Breast epithelium (tissue), 4 donors: ENCODE measurements at places on chromosomes 13 and 19.
A peak's percentile ranks its signal among the peaks of the same experiment; 100 is the strongest.

DNA sequence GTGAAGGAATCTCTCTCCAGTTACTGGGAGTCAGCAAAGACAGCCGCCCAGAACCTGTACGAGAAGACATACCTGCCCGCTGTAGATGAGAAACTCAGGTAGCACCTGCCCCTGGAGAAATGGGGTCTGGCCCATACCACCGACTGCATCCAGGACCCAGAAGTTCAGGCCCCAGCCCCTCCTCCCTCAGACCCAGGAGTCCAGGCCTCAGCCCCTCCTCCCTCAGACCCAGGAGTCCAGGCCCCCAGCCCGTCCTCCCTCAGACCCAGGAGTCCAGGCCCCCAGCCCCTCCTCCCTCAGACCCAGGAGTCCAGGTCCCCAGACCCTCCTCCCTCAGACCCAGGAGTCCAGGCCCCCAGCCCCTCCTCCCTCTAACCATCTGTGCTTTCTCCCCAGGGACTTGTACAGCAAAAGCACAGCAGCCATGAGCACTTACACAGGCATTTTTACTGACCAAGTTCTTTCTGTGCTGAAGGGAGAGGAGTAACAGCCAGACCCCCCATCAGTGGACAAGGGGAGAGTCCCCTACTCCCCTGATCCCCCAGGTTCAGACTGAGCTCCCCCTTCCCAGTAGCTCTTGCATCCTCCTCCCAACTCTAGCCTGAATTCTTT, 3.0 kb downstream of the APOC2 start:
- no peak for DNase-seq

- DNase-seq, result peak; percentile 50
These were observed 20.4 kb downstream of the LMTK3 start for GRCh38 chr19:48490981-48491792.

- no peak for DNase-seq
These were observed 45.0 kb downstream of the LACC1 start for GRCh38 chr13:43924549-43925245.

GRCh38 chr13:76380446-76381065, 505.6 kb downstream of the KCTD12 start:
- no peak for DNase-seq

DNA sequence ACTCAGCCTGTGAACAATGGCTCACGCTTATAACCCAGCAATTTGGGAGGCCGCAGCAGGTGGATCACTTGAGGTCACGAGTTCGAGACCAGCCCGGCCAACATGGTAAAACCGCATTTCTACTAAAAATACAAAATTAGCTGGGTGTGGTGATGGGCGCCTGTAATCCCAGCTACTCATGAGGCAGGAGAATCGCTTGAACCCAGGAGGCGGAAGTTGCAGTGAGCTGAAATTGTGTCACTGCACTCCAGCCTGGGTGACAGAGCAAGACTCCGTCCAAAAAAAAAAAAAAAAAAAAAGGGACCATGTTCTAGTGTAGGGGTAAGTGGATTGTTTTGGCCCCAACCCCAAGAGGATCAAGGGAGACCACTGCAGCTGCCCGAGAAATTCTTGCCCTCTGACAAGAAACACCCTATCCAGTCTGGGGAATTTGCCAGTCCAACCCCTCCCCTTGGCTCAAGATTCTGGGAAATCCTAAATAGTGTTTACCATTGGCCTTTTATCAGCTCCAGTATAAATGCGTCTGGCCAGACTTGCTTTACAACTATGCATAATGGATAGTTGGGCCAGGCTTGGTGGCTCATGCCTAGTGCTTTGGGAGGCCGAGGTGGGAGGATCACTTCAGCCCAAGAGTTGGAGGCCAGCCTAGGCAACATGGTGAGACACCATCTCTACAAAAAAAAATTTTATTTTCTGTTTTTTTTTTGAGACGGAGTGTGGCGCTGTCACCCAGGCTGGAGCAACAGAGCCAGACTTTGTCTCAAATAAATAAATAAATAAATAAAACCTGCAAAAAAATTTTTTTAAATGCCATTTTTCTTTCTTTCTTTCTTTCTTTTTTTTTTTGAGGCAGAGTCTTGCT, 5.1 kb upstream of the DHDH start:
- DNase-seq, result no peak

- DNase-seq, result no peak
These were observed 42.8 kb downstream of the TRPM4 start for GRCh38 chr19:49200238-49200862.

- DNase-seq, result no peak
These were observed 933.1 kb downstream of the DIAPH3 start for GRCh38 chr13:59230484-59231264.

DNA sequence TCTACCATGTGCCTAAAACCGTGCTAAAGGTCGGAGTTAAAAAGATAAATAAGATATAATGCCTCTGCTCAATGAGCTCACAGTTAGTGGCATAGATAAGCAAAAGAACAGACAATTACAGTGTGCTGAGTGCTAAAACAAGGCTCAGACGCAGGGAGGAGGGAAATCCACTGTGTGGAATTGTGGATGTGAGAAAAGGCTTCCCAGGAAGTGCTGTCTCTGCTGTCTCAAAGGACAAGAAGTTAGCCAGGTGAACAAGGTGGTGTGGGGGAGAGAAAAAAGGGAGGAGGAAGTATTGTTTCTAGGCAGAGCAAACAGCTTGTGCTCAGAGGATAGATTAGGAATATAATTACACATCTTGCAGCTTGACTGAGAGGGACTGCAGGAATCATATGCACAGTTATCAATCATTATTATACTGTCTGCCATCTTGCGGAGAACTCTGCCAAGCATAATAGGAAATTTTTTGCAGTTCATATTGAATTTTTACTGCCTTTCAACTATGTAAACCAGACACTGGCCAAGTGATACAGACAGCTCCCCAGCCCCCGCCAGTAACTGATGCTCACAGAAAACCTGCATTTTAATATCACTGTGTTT, 9.3 kb downstream of the C13orf42 start:
- DNase-seq, result no peak

DNA sequence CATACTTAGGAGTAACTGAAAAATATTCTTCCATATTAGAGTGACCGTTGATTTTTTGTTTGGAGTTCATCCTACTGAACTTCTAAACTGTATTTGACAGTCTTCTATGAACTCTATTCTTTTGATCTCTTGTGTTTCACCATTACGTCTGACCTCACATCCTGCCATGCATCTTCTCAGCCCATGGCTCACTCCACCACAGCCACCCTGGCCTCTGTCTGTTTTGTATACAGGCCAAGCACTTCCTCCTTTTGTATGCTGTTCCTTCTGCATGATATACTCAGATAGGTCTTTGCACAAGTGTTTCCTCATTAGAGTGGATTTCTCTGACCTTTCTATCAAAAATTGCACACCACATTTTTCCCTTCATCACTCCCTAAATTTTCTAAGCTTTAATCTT, 119.9 kb downstream of the MAB21L1 start:
- no peak for DNase-seq

DNA sequence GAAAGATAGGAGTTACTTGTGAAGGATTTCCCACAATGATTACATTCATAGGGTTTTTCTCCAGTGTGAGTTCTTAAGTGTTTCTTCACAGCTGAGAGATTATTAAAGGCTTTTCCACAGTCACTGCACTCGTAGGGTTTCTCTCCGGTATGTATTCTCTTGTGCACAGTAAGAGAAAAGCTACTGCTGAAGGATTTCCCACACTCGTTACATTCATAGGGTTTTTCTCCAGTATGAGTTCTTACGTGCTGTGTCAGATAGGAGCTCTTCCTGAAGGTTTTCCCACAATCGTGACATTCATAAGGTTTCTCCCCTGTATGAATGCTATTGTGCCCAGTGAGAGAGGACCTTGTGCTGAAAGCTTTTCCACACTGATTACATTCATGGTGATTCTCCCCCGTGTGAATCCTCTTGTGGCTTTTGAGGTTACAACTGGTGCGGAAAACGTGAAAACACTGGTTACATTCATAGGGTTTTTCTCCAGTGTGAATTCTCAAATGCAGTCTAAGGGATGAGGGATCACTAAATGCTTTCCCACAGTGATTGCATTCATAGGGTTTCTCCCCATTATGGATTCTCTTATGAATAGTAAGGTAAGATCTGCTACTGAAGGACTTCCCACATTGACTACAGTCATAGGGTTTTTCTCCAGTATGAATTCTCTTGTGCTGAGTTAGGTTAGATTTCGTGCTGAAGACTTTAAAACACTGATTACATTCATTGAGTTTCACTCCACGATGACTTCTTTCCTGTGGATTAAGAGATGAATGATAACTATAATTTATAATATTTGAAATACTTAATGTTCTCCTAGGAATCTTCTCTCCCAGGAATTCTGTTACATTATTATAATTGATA, 20.6 kb downstream of the ZNF558 start:
- DNase-seq, result no peak

DNA sequence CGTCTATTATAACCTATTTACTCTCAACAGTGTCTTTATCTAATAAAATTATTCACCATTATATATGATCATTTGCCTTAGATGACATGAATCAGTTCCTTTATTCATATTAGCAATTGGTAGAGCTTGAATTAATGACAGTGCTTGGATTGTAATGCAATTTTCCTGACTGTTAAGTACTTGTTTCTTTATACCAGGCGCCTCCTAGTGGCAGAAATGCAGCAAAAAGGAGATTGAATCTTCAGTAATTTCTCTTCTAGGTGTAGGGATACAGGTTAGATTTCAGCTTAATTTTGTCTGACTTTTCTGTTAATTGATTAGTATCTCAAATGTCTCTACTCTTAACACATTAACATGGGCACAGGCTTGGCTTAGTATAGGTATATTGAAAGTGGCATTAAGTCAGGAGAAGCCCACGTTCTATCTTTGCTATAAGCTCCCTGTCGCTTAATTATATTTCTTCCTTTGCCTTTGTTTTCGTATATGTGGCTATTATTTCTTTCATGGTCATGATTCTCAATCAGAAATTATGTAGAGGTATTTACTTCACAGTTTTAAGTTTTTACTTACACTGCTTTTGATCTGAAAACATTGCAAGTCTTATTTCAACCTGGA, 9.1 kb upstream of the LHFPL6 start:
- DNase-seq, result peak; percentile 53

DNA sequence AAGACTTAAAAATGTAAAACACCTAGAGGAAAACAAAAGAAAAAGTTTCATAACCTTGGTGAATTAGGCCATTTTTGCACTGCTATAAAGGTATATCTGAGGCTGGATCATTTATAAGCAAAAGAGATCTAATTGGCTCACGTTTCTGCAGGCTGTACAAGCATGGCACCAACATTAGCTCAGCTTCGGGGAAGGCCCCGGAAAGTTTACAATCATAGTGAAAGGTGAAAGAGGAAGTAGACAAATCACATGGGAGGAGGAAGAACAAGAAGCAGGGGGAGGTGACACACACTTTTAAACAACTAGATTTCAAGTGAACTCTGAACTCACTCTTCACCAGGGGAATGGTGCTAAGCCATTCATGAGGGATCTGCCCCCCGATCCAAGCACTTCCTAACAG, 1358.5 kb upstream of the PCDH9 start:
- no peak for DNase-seq

DNA sequence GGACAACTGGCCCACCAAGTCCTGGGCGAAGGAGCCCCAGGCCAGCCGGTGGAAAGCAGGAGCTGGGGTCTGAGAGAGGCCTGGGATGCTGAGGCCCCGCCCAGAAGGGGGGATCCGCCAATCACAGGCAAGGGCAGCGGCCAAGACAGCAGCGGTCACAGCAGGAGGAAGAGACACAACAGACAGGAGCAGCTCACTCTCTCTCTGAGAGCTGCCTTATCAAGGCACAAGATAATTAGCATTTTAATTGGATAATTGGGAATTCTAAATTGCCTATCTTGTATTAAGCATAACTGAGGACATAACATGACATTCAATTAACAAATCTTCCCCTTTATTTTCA, 46.2 kb downstream of the CEBPG start:
- no peak for DNase-seq

GRCh38 chr19:49070416-49070815, 2.1 kb downstream of the KCNA7 start:
- no peak for DNase-seq

DNA sequence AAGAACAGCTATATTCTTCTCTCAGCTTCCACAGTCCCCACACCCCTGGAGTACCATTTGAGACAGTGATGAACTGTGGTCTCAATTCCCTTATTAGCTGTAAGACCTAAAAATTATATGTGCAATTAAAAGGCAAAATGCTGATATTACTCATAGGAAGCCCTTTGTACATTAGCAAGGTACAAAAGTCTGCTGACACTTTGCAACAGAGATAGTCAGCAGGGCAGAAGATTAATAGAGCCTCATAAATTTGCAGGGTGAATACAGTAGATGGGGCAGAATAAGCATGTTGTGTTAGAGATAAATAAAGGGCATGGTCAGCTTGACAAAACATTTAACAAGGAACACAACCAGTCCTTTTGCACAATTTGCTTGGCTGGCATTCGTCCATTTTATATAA, 210.0 kb upstream of the OBI1 start:
- DNase-seq, result no peak

GRCh38 chr19:57171551-57172081, 4.3 kb upstream of the DUXA start:
- peak; percentile 34 for DNase-seq

- no peak for DNase-seq
These were observed 28.0 kb downstream of the ZSWIM4 start for GRCh38 chr19:13823256-13823655.

DNA sequence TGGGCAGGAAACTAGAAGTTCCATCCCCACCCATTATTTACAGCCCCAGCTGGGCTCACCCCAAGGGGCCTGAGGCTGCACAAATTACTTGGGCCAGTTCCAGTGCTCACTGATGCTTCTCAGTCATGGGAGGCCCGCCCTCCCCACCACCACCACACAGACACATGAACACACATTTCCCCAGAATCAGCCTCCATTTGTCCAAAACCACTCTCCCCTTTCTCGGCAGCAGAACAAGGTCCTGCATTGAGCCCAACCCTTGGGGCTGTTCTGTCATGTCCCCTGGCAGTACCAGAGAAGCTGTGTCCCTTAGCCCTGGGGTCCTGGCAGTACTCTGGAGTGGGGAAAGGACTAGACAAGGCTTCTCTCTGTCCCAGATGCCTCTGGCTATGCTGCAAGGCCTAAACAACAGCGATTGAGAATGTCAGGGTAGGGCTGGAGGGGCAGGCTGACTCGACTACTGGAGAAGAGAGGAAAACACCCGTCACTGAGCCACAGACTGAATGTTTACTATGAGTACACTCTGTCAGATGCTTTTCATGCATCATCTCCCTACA, 21.8 kb downstream of the SAMD4B start:
- no peak for DNase-seq

GRCh38 chr13:78022164-78022877, 103.7 kb upstream of the EDNRB start:
- no peak for DNase-seq

DNA sequence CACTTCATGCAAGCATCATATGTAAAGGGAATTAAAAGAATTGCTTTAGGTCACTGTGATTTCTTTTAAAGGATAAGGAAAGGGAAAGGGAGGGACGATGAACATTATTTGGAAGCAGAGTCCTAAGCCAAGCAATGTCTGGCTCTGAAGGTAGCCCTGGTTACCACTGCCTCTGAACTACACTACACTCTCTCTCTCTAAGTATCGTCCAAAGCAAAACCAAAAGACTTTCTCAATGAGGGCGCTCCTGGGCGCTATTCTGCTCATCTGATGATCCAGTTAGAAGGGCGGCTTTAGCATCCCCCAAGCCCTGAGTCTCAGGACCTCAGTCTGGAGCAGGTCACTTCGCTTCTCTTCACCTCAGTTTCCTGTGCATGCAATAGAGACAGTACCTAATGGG, 26.2 kb downstream of the FOXO1 start:
- no peak for DNase-seq

GRCh38 chr19:55656552-55656951, 1.7 kb downstream of the U2AF2 start:
- DNase-seq, result no peak
